ENCODE measurements at places on chromosomes 7 and 10.

DNA sequence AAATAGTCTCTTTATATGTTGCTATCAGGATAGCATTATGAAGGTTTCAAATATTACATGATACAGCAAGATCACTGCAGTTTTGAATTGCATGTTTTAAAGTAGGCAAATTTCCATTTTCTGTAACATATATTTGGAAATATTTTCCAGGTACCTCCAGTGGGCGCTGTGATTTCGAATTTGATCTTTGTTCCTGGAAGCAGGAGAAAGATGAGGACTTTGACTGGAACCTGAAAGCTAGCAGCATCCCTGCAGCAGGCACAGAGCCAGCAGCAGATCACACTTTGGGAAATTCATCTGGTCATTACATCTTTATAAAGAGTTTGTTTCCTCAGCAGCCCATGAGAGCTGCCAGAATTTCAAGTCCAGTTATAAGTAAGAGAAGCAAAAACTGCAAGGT is 299.0 kb downstream of the MALRD1 start:
- peak; percentile 2 for DNase-seq

GRCh38 chr10:86580521-86580891 is 58.9 kb upstream of the WAPL start:
- no peak for DNase-seq

DNA sequence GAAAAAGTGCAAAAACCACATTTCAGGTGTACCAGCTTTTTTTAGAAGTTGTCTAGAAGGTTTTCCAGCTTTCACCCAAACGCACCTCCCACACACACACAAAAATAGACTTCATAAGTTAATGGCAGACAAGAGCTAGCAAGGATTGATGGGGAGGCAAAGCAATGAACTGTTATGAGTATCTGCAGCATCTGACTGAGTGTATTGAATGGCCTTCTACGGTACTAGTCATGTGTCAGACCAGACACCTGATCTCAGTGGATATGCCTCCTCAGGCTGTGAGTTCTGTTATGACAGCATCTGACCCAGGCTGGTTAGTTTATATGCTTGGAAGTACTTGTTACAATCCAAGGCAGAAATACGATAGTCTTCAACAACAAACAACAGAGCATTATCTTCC is 406.1 kb upstream of the AUTS2 start:
- DNase-seq, result no peak

GRCh38 chr10:60441515-60441914 is 51.8 kb upstream of the ANK3 start:
- peak; percentile 14 for DNase-seq

DNA sequence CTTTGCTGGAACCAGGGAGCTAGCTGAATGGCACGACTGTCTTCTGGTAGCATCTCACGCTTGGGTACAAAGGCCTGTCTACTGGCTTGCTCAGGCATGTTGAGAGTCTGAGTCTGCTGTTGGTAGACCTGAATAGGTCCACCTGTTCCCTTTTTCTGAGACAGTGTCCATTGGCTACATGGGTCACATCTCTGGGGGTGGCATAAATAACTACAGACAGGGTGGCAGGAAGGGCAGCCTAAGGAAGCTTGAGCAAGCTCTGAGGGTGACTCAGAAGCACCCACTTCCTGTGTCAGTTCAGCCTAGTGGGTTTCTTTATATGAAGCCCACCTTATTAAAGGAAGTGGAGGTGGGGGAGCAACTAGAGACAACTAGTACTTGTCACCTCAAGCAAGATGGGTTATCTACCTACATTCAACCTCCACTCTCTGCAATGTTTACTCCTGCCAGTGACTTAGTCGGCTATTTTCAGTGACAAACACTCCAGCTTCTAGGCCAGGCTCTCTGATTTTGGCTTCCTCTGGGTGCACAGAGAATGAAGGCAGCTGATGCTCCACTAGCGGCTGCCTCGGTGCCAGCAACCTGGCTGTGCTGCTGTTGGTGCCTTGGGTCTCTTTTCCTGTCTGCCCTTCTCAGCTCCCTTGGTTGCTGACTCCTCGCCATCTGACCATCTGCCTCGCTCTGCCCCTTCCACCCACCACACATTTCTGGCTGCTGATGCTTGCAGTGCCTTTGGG is 5.7 kb upstream of the ZYX start:
- DNase-seq, result no peak

All from A549 (cell line).